ENCODE measurements at places on chromosomes 7 and 10.

GRCh38 chr10:35217455-35217854, 90.8 kb downstream of the CREM start:
- no peak for DNase-seq

DNA sequence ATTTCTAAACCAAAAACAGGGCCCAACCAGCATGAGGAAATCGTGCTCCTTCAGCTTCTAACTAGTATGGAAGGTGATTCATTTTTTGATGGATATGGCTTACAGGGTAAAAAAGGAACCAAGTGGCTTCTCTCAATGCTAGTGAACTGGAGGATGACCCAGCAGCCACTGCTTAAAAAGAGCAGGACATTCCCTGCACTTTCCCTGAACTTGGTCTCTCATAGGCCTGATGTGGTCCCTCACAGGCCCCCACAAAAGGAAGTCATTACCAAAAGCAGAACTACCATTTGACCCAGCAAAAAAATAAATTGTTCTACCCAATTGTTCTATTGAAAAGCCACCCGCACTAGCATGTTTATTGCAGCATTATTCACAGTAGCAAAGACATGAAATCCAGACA, 188.8 kb downstream of the CALN1 start:
- no peak for DNase-seq

DNA sequence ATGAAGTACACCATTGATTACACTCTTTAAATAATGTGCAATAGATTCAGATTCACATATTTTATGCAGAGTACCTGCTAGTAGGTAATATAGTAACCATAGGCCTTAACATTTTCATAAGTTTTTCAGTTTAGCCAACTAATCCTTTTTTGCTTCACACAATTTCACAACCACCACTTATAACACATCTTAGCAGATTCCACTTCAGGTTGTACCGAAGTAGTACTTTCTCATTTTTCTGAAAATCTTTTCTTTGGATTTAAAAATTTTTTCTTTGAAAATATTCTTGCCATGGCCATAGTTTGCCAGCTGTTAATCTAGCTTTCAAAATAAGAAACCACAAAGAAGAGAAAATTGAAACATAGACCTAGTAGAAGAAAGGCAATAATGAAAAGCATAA, 203.1 kb downstream of the MGMT start:
- DNase-seq, result no peak

GRCh38 chr7:2541291-2542010, 13.9 kb downstream of the BRAT1 start:
- DNase-seq, result no peak

DNA sequence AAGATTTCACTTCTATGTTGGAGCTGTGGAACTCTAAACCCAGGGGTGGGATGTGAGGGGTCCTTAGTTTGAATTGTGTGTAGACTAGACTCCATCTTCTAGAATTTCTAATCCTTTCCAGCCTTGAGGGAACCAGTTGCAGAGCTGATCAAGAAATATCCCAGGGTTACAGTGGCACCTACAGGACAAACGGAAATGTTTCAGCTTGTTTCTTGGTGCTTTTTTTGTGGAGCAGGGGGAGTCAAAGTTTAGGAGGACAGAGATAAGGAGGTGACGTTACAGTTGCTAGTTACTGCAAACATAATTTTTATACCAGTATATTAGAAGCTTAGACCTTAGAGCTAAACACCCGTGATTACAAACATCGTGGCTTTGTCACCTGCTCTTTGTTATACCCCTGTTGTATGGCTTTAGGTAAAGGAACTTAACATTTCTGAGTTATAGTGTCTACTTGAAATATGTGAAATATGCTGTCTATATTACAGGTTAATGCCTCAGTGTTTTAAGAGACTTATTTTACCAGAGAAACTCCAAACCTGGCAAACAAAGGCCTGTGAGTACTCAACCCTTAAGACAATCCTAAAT, 84.5 kb upstream of the DYNC1I1 start:
- no peak for DNase-seq

GRCh38 chr7:48426966-48427555, 255.8 kb downstream of the ABCA13 start:
- DNase-seq, result no peak

GRCh38 chr10:1600861-1601260, 136.5 kb downstream of the ADARB2 start:
- DNase-seq, result no peak

- DNase-seq, result no peak
These were observed 561.9 kb upstream of the GALNT17 start for GRCh38 chr7:70570029-70570428.

- DNase-seq, result no peak
These were observed 52.3 kb upstream of the GJD4 start for GRCh38 chr10:35552650-35553342.

DNA sequence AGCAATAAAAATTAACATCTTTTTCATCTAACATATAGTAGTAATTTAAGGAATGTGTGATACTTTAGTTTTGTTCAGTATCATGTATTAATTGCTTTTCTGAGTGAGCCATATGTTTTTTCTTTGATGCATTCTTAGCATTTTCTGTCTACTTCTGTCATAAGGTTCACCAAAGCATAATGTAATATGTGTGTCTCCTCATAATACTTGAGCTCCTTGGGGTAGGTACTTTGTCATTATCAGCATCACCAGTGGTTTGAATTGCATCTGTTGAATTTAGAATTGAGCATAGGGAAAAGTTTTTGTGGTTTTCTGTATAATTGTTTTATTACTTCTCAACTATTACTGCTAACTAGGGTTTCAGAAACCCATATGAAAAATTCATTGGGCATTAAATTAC, 26.5 kb downstream of the VPS50 start:
- DNase-seq, result no peak

- DNase-seq, result no peak
These were observed 27.1 kb downstream of the ABCB4 start for GRCh38 chr7:87448388-87448787.

GRCh38 chr7:80428161-80429054, 83.5 kb downstream of the GNAT3 start:
- DNase-seq, result no peak

DNA sequence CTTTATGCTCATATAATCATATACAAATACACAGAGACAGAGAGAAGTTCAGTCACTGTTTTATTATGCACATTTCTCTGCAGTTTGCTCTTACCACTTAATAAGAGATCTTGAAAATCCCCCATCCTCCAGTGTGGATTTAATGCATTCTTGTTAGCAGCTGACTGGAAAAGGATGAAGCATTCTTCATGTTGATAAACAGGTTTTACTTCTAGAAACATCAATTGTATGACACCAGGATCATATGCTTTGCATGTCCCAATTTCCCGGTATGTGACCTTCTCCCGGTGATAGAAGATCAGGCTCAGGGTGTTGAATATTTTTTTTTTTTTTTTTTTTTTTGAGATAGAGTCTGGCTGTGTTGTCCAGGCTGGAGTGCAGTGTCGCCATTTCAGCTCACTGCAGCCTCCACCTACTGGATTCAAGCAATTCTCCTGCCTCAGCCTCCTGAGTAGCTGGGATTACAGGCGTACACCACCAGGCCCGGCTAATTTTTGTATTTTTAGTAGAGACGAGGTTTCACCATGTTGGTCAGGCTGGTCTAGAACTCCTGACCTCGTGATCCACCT, 6.2 kb upstream of the CREB3L2 start:
- DNase-seq, result no peak

DNA sequence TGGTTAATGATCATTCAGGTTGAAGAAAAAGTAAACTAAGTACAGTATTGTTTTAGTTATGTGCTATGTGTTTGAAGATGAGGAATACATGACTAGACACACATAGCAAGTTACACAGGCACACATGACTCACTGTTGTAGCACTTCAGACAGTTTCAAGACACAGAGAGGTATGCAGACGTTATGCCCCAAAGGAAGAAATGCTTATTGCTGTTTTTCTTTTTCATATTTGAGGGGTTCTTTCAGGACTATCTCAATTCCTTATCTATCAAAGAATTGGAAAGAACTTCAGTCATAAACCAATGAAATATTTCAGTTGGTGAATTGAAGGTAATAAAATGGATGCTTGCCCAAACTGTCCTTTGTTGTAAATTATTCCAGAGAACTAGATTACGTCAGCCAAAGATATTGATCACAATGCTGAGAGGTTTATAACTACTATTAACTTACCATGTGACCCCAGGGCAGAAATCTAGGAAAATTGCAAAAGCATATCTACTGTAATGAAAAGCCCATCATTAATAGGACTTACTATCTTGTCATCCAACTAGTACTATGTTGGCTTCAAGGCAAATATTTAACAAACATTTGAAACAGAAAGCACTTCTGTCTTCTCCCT, 61.2 kb upstream of the CAPZA2 start:
- DNase-seq, result no peak

DNA sequence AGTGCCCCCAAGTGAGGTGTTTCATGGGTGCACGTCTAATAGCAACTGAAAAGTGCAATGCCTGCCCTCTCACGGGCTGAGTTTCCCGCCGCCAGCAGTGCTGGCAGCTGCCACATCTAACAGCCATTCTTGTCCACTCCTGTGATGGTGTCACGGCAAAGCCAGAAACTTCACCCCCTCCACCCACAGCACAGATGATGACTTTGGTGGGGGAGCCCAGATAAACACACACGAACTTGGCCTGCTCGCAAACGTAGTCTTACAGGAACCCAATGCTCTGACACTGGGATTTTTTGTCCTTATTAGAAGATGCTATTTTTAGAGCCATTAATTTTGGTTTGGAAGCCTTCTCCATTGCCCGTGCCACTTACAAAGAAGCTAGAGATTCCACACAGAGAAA, 26.7 kb downstream of the CPXM2 start:
- no peak for DNase-seq

DNA sequence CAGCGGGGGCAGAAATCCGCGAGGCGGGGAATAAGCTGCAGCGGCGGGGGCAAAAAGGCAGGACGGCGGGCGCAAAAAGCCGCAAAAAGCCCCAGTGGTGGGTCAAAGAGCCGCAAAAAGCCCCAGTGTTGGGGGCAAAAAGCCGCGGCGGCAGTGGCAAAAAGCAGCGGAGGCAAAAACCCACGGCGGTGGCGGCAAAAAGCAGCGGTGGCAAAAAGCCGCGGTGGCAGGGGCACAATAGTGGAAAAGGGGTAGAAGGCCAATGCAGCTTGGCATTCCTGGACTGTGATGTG, 525.3 kb downstream of the ZNF33B start:
- DNase-seq, result no peak

GRCh38 chr7:80298201-80298600, 163.6 kb downstream of the GNAI1 start:
- DNase-seq, result no peak

DNA sequence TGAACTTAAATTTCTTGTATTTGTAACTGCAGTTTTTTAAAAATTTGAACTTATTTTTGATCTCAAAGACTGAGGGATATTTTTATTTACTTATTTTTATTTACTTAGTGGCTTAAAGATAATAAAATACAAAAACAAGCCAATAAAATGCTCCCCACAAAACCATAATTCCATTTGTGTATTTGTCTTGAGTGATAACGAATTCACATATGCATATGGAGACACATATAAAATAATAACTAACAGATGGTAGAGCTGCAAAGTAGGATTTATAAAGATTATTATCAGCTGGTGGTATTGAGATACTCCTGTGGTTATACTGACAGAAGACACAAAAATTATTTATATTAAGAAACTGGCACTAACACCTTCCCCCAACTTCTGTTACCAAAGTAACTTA, 90.2 kb upstream of the RPA3 start:
- no peak for DNase-seq

- DNase-seq, result no peak
These were observed 47.3 kb downstream of the ARHGAP22 start for GRCh38 chr10:48557511-48558123.

- DNase-seq, result no peak
These were observed 218.8 kb downstream of the PHF14 start for GRCh38 chr7:11192506-11192905.

GRCh38 chr7:45890125-45890901, 2.0 kb downstream of the IGFBP1 start:
- DNase-seq, result no peak

DNA sequence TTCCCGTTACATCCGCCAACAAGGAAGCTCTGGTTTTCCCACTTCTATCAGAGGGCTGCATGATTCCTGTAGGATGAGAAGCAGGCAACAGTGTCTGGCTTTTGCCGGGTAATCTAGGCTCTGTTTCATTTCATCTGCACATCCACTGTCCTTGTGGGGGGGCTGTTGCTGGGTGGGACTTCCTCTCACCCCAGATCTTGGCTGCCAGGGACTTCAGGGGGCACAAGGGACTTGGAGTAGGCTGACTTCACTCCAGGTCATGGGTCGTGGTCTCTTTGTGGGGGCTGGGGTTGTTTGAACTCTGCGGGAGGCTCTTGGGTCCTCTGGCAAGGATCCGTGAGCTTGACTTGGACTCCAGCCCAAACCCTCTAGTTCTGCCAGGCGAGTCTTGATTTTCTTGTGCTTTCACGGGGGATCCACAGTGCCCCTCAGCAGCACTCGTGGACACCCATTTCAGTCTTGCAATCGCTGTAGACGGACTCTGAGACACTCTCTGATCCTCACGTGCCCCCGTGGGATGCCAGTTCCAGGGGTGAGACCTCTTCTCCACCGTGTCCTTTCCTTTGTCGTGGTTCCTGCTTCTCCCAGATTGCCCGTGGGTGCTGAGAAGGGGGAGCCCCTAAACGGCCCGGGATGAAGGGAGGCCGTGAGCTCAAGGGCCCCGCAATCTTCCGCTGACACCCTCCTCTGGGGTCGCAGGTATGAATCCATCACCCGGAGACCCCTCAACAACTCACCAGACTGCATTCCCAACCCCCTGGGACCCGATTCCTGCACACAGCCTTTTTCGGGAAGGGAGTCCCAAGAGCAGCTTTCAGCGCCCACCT, 21.4 kb upstream of the ZNF273 start:
- no peak for DNase-seq

GRCh38 chr10:109149666-109150350, 773.5 kb downstream of the XPNPEP1 start:
- DNase-seq, result no peak

- no peak for DNase-seq
These were observed 126.5 kb downstream of the DOCK4 start for GRCh38 chr7:112079673-112080072.

- DNase-seq, result no peak
These were observed 13.9 kb downstream of the SUGCT start for GRCh38 chr7:40148671-40149070.

- no peak for DNase-seq
These were observed 55.5 kb upstream of the STEAP1B start for GRCh38 chr7:22555476-22555875.

GRCh38 chr10:73874267-73875138, at the start of gene CAMK2G:
Gene CAMK2G, minus strand, starts transcription at chr10:73874555. Its CDS starts 94 bp downstream, at chr10:73874461.
- peak; percentile 80 for DNase-seq

- DNase-seq, result no peak
These were observed 13.5 kb downstream of the CRYGN start for GRCh38 chr7:151426441-151426903.

DNA sequence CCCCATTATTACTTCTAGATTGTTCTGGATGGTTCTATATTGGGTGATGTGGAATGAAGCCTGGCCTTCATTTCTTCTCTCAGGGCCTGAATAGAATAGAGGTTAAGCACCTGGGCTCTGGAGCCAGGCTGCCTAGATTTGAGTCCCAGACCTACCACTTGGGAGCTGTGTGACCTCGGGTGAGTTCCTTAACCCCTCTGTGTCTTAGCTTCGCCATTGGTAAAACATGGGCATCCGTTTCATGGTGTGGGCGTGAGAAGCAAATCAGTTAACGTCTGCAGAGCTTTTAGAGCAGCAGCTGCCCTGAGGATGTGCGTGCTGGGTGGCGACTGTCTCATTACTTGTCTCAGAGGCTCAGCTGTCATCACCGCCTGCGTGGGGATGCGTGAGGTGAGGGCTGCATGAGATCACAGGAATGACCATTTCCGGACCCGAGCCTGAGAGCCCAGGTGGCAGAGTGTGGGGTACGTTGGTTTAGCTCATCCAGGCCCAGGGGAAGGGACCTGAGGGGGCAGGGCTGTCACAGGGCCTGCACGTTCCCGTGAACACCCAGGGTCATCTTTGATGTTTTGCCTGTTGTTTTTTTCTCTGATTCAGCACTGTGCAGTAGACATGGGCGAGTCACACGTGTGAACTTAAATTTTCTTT, 9.7 kb downstream of the AGAP3 start:
- DNase-seq, result no peak
